Cerebellar cortex (tissue), 1 donor: ENCODE measurements at places on chromosomes 4 and X.

DNA sequence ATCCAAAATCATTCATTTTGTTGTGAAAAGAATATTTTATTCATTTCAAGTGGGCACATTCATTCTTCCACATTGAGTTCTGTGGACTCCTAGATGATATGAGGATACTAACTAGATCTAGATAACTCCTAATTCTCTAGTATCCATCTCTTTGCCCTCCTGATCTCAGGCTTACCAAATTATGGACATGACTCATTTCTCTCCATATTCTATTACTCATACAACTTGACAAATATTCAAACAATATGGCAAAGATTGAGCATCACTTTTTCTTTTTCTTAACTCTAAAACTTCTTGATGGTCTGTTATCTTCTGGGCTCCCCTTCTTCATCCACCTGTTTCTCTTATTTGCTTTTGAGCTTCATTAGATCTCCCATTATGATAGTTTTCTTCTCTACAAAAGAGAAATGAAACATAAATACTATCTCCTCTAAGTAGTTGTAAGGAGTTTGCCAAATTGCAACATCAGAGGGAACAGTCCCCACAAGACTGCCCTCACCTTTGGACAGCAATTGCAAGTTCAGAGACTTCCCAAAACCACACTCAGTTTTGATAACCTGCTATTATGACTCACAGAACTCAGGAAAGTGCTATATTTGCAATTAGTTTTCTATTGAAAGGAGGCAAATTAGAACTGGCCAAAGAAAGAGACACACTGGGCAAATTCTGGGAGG is 422.9 kb downstream of the SPRY1 start:
- no peak for DNase-seq

GRCh38 chrX:134671294-134671693 is 13.0 kb upstream of the PLAC1 start:
- DNase-seq, result no peak

DNA sequence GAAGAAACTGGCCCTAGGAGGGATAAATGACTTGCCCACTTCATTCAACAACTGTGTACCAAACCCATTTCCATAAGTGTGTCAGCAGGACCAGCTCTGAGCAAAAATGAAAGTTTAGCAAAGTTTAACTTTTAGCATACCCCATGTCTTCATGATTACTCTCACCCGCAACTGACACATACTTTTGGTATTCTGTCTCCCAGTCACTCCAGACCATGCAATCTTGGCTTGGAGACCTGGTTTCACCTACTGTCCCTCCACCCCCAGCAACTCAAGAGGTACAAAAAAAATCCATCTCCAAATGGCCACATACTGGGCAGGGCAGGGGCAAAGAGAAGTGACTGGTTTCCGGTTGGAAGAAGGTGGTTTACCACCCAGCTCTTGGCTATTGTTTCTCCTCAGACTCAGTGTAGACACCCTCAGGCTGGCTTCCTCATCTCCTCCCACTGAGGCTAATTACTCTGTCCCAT is 79.8 kb downstream of the RLIM start:
- no peak for DNase-seq

GRCh38 chr4:177400030-177400429 is 42.2 kb downstream of the AGA start:
- no peak for DNase-seq

DNA sequence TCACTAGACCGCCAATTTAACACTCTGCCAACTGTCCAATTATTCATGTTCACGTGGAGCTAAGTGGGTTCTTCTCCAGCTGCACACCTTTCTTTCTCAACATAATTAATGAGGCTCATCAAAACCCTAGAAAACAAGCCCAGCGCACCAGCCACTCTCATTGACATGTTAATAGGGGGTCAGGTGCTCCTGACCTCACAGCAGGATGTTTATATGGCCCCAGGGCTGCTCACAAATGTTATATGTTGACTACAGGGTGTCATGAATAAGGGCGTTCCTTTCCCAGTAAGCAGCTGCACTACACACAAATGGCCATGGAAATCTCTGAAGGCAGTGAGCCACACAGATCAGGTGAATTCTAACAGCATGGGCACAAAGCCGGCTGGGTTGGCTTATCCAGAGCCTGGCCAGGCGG is 209.8 kb downstream of the MGST2 start:
- no peak for DNase-seq

DNA sequence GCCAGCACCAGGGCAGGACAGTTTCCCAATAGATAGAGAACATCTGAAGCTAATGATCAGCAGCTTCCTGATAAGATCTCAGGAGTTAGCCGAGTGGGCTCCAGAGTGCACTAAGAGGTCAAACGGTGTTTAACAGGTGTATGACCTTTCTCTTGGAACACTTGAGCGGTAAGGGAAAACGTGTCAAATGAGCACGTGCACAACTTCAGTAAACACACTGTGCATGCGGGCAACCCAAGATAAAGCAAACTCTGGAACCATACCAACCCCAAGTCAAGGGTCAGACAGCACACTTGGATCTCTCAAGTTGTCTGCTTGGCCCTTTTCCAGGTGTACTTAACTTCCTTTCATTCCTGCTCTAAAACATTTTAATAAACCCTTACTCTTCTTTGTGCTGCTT is 1941.5 kb upstream of the PCDH10 start:
- DNase-seq, result no peak

GRCh38 chr4:7460566-7460965 is 25.8 kb upstream of the PSAPL1 start:
- DNase-seq, result no peak

DNA sequence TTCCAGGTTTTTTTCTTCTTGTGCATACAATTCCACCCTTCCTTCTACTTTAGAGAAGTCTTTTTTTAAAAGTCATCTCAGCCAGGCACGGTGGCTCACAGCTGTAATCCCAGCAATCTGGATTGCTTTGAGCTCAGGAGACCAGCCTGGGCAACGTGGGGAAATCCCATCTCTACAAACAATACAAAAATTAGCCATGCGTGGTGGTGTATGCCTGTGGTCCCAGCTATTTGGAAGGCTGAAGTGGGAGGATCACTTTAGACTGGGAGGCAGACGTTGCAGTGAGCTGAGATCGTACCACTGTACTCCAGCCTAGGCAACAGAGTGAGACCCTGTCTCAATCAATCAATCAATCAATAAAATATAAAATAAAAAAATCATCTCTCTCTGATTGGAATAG is 14.8 kb downstream of the ELOVL6 start:
- no peak for DNase-seq

- DNase-seq, result no peak
These were observed 7.0 kb upstream of the ATP6AP2 start for GRCh38 chrX:40573763-40574162.

DNA sequence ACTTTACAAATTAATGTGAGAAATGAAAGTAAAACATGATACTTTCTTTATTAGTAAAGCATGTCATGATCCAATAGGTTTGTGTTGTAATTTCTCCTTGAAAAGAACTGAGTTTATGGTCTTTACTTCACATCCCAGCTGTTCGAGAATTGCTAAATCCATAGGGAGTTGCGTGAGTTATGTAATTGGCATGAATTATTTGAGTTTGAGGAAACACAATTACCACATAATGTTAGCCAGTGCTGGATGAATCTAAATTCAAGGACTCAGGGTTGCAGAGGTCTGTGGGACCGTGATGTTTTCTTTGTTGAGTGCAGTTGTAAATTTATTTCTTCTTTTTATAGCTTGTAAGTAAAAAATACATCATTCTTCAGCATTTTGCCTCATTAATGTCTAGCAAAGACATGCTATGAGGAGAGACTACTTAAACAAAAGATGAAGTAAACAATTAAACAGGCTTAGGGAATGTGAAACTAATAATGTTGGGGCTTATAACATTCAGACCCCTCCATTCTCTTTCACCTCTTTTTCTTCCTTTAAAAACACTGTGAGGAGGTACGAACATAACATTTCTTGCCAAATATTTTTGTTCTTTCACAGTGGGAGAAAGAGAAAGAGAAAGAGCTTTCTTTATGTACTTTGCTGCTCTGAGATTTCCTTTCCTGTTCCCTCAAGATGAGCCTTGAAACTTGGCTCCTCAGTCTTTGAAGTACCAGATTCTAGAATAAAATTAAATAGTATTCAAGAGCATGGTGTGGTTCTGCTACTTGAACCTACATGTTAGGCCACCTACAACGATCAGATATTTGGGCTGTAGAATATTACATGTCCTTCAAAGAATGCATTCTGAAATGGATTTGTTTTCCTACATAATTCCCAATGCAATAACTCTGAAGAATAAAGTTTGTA is 159.6 kb upstream of the ANK2 start:
- DNase-seq, result no peak

DNA sequence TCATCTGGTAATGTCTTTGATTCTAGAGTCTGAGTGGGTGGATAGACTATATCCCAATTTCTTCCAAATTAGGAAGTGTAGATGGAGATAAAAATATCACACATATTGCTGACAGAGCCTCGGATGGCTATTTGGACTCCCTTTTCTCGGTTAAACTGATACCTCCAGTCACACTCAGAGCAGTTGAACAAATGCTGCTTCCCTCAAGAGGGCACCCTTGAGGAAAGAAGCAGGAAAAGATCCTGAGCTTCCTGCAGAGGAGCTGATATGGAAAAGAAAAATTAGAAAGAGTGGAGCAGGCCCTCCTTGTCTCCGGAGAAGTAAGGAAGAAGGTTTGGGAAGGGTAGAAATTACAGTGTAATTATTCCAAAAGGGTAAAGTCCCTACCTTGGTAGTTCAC is 96.2 kb upstream of the CCSER1 start:
- peak; percentile 58 for DNase-seq

GRCh38 chrX:18017411-18017810 is 156.3 kb upstream of the RAI2 start:
- no peak for DNase-seq

DNA sequence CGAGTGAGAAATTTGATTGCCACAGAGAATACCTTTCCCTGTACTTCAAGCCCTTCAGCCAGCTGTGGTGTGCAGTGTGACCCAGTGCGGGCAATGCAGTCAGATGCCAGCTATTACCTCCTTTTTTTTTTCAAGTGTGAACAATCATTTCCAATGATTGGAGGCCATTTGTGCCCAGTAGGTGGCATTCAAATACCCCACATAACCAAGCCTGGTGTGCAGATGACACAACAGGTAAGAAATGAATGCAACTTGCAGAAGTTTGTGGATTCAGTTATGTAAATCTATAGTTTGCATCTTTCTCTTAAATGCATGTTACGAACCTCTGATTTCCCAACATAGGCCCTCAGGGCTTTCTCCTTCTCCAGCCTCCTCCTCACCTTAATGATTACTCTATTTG is 98.0 kb downstream of the CLCN4 start:
- DNase-seq, result no peak

GRCh38 chr4:151906438-151906837 is 145.6 kb upstream of the GATB start:
- DNase-seq, result no peak

DNA sequence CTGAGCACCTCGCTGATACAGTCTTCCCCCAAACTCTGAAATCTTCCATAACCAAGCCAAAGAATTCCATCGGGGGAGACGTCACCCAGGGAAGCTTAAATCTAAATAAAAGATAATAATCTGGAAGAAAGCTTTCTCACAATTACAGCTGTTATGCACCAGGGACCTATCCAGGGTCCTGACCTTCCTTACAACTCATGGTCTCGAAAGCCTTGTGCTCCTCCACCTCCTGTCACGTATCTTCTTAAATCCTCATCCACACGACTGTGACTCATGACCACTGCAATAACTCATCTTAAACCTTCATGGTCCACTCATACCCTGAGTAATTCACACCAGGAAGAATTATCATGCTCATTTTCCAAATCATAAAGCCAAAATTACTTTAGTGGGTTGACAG is 166.8 kb upstream of the FRG1 start:
- DNase-seq, result no peak

DNA sequence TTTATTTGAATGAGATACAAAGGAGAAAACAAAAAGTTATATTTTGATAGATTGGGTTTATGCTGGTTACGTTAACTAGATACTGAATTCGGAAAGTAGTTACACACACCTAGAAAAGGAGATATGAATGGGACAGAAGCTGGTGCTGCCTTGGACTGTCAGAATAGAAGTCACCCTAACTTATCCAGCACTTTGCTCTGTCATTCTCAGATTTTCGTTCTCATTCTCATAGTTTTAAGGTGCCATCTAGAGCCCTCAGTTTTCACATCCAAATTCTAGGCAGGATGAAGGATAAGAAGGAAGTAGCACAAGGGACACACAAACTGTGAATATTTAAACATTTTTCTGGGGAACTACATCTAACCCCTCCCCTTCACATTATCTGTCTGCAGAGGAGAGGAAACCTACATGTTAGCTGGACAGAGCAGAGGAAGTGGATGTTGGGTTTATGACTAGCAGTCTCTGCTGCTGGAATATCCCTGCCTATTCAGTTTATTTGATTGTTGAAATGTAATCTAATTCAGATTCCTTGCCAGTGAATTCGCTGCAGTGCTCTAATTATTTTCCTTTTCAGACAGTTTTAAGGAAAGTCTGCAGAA is 521.9 kb downstream of the FAT4 start:
- no peak for DNase-seq

DNA sequence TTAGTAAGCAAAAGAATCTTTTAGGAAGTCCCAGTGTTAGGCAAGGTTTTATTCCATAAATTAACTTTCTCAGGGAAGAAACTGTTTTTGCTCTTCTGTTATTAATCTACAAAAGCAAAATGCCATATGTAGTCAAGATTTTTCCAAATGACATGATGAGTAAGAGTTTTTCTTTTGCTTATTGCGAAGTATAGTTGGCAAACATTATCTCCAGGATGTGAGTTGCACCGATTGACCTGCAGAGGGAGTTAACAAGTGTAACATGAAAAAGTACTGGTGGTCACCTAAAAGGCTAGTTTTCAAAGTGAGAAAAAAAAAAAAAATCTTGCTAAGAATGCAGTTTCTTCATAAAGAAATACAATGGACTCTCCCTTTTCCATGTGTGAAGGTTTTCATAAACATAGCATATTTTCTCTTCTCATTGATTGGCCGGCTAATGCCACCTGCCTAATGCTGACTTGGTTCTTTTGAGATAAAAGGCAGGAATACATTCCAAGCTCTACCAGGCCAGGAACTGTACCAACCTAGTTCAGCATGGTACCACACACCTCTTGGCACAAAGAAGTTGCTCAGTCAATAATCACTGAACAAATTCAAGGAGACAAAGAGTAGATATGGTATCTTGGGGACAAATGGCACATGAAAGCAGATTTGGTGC is 100.2 kb downstream of the LNX1 start:
- DNase-seq, result peak; percentile 28

- DNase-seq, result no peak
These were observed 248.6 kb upstream of the JADE1 start for GRCh38 chr4:128560754-128561495.

DNA sequence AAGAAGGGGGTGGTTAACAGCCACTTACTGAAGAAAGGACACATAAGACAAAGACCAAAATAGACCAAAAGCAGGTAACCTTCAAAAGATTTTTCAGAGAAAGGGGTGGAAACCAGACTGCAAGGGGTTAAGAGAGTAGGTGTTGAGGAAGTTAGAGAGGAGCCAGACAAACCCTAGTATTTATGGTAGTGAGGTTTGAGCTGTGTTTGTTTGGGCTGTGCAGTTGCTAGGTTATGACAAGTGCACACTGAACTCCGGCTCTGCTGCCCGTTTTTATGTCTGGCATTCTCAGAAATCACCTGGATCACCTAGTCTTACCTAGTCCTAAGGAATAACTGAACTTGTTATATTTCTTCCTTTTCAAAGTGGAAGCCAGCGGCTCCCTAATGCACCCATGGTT is 22.9 kb upstream of the G3BP2 start:
- DNase-seq, result no peak
